ENCODE measurements at places on chromosomes 5 and 9.
A peak's percentile ranks its signal among the peaks of the same experiment; 100 is the strongest.

DNA sequence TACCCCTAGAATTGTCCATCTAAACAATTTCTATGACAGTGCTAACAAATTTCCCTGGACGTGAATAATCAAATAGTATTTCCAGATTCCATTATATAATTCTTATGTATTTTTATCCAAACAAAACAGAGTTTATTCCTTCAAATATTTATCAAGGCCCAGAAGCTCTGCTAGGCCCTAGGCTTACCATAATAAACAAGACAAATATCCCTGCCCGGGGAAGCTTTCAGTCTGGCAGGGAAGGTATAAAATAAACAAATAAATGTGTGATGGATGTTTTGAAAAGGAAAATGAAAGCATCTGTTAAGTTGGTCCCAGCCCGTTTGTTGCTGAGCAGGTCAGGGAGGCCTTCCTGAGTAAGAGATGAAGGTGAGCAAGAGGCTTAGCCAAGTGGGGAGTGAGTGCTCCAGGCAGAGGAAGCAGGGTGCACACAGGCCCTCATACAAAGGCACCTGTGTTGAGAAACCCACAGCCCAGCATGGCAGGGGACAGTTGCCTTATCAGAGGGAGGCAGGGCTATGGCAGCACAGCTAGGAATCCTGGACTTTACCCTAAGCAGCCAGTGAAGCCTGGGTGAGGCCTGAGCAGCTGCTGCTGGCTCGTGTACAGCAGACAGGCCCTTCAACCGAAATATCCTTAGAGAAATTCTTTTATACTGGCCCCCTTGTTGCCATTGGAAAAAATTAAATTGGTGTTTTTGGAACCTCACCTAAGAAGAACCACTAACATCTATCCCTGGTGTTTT, 7.7 kb upstream of the SLC35D2 start:
- DNase-seq, result peak; percentile 24

DNA sequence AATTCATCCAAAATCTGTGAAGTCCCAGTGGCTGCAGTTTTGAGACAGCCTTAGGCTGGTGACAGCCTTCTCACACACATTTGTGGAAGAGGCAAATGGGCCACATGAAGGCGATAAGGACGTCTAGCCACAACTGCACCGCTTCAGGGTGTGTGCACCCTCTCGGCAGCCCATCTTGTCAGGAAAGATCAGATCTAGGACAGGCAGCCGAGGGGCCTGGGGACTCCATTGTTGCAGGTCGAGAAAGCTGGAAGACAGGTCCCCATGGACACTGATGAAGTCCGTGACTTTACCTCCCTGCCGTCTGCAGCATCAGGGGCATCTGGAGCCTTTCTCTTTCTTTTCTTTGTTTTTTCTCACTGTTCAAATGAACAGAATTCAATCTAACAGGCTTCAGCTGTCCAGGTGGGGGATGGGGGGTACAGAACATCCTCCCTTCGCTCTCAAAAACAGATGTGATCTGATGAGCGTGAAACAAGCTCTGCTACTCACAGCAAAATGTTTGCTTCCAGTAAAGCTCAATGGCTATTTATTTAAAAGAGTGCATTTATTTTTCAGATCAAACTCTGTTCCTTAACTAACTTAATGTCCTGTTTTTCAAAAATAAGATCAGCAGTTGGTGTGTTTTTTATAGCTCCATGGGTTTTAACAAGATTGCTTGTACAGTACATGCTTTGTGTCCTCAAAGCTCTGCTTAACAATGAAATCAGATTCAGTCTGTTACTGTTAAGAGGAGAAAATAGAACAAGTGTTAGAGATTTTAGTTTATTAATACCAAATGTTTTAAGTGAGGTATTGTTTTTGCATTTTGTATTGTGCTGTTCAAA, 111.8 kb upstream of the OTULINL start:
- DNase-seq, result no peak

- DNase-seq, result no peak
Observed at GRCh38 chr9:137650779-137651178, 32.0 kb downstream of the EHMT1 start.

DNA sequence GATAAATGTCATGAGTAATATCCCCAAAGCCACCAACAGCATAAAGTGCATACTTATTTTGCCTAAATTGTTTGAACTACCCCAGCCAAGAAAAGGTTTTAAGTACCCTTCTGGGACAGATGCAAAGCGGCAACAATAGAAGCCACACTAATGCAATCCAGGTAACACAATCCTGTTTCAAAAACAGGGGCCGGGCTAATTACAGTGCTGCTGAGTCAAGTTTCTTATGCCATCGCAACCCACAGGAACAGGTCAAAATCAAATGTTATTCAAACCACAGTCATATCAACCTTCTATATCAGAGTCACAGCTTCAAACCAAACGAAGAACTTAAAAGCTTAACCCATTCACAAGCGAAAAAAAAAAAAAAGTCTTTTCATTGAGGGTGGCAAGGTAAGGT, 28.3 kb downstream of the EBF1 start:
- DNase-seq, result no peak
